ENCODE measurements at places on chromosomes 6 and 20.

DNA sequence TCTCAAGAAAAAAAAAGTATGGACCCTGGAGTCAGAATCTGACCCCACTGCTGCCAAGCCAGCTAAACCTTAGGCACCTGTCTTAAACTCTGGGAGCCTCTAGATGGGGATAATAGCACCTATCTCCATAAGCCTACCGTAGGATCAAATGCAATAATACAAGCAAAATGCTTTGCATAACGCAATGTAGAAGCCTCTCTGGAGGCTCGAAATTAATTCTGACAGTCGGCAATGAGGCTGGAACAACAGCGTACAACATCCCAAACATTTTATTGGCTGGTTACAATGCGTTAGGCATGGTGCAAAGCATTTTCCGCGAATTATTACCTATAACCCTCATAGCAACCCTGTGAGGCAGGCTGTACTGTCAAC, 521 bp downstream of the CDK5RAP1 start:
- no peak for DNase-seq

- no peak for DNase-seq
These were observed 32.4 kb upstream of the PBOV1 start for GRCh38 chr6:138250513-138251247.

DNA sequence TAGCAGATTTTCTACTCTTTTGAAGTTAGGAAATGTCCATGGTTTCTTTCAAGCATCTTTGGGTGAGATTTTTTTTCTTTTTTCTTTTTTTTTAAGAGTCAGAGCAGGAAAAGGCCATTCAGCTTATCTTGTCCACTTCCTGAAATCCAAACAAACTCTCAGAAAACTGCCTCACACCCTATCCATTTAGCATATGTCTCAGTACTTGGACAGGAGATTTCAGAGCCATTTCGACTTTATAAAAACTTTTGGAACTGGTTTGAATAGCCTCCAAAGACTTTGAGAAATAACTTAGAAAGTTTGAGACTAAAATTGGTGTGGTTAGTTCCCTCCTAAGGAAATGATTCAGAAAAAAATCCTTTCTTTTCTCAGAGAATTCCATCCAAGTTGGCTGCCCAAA, 125.1 kb downstream of the MYLK4 start:
- DNase-seq: no peak

DNA sequence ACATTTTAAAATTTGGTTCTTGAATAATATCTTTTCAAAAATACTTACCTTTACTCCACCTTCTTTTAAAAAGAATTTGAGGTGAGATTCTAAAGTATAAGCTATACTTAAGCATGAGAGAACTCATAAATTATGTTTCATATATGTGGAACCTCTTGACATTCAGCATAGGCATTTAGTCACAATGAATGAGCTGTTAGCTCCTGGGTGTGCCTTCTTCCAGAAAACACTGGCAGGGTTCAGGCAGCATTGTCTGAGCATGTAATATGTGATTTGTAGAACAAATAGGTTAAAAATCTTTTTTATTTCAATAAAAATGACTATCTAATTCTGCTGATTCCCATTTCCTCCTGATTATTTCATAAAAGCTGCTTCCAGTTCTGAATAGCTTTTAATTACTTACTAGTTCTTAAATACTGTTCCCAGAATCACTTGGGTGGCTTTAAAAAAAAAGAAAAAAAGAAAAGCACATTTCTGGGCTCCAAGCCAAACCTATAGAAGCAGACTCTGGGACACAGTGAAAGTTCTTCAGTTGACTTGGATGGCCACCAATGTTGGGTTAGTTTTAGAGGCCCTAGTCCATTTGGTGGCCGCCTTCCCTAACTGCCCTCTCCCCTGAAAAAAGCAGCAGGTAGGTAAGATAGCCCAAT, 20.2 kb downstream of the RNF8 start:
- no peak for DNase-seq

DNA sequence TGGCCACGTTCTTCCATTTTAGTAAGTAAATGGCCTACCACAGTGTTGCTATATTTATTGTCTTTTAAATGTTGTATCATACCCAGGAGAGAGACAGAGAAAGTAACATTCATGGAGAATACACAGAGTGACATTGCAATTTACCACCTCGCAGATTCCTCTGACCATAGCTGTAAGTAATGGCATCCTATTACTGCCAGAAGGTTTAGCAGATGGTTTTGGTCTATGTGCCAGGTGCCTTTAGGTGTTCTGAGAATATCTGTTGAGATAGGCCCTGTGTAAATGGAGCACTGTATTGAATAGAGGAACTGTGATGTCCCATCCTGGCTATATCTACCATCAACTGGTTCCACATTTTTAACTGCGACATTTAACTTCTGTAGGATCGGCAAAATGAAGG, 559.6 kb downstream of the KIF16B start:
- no peak for DNase-seq

GRCh38 chr6:158977382-158977781, 22.6 kb downstream of the RSPH3 start:
- DNase-seq: no peak

DNA sequence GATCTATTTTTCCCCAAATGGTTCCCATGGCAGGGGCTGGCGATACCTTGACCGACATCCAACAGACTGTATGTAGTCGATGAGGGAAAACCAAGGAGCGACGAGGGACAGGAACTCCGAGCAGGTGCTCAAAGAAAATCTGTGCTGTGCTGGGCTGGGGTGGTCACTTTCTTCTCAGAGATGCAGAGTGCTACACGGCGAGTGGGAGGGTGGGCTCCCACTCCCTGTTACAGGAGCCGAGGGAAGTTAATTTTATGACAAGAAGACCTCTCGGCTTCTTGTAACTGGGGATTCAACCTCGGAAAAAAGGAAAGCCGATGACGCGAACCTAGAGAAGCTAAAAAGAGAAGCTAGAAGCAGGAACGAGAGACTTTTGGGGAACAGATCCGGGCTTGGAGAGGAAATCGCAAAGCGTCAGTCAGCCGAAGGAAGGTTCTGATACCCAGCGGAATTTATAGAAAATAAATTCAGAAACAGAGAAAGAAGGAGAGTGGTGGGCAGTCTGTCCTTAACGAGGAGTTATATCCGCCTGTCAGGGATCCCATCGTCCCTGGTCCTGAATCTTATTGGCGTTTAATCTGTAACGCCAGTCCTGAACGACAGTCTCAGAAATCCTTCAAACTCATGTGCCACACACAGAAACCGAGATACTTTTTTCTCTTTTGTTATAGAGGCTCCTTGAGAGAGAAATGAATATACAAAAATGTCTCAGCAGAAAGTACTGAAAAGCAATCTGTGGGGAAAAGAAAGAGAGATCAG, 84.6 kb upstream of the ZNF322 start:
- DNase-seq: no peak

DNA sequence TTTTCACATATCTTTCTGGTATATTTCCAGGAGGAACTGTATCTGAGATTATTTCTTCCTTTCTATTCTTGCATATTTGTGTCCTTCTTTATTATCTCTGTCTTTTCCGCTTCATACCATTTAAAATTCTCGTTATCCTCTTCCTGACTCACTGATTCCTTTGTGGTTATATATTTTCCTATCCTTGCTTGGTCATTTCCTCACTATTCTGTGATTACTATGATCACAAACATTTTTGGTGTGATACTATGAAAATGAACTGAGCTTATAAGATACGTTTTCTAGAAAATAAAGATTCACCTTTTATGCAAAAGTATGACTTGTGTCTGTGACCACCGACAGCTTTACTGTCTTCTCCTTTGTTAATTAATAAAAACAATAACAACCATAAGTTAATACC, 26.5 kb upstream of the MYCT1 start:
- no peak for DNase-seq

DNA sequence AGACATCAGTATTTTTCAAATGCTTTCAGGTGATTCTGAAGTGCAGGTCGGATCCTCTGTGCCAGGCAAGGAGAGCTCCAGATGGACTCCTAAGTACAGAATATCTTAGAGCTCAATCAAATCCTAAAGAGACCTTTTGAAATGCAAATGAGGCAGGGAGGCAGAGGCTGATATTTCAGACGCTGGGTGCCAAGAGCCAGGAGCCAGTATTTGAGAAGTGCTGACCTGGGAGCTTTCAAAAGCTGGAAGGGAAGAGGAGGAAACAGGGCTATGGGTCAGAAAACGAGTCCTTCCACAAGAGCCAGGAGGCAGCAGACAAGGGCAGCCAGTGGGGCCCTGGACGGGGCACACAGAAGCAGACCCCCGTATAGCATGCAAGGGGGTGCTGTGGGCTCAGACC, 46.1 kb upstream of the DSN1 start:
- no peak for DNase-seq

- peak; percentile 4 for DNase-seq
These were observed 27.8 kb downstream of the ASIP start for GRCh38 chr20:34268851-34269636.

GRCh38 chr20:22904386-22904785, 130.7 kb upstream of the SSTR4 start:
- DNase-seq: no peak

DNA sequence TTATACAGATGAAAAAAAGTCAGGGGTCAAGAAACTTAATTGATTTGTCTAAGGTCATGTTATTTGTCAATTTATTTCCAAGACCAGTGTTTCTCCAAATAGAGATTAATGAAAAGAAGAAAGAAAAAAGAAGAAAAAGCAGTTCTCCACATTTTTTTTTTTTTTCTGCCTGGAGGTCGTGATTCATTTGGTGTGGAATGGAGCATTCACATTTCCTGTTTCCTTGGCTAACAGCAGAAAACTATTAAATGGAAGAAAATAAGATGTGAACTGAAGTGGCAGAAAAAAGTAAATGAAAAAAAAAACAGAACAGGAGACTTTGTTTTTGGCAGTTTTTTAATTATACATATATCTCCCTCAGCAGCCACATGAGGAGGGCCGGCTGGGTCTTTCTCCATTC, 470.8 kb upstream of the ZNF337 start:
- DNase-seq: no peak

- DNase-seq: no peak
These were observed 4.6 kb upstream of the CGA start for GRCh38 chr6:87099472-87099871.

DNA sequence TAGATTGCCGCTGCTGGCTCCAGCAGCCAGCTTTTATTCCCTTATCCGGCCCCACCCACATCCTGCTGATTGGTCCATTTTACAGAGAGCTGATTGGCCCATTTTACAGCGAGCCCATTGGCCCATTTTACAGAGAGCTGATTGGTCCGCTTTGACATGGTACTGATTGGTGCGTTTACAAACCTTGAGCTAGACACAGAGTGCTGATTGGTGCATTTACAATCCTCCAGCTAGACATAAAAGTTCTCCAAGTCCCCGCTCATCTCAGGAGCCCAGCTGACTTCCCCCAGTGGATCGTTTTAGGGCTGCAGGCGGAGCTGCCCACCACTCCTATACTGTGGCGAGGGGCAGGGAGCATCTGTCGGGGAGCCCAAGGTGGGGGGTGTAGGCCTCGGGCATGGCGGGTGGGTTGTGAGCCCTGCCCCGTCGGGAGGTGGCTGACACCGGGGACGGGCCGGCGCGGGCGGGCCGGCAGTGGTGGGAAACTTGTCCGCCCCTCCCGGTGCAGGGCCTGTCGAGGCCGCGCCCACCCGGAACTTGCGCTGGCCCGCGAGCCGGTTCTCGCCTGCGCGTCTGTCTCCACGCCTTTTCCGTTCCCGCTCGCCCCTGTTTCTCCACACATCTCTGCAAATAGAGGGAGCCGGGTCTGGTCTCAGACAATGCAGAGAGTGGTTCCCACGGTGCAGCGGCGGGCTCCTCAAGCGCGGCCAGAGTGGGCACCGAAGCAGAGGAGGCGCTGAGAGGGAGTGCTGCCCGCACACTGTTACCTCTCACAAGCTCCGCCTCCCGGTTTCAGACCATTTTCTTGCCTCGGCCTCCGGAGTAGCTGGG, 86.1 kb upstream of the STMND1 start:
- DNase-seq: peak; percentile 5

DNA sequence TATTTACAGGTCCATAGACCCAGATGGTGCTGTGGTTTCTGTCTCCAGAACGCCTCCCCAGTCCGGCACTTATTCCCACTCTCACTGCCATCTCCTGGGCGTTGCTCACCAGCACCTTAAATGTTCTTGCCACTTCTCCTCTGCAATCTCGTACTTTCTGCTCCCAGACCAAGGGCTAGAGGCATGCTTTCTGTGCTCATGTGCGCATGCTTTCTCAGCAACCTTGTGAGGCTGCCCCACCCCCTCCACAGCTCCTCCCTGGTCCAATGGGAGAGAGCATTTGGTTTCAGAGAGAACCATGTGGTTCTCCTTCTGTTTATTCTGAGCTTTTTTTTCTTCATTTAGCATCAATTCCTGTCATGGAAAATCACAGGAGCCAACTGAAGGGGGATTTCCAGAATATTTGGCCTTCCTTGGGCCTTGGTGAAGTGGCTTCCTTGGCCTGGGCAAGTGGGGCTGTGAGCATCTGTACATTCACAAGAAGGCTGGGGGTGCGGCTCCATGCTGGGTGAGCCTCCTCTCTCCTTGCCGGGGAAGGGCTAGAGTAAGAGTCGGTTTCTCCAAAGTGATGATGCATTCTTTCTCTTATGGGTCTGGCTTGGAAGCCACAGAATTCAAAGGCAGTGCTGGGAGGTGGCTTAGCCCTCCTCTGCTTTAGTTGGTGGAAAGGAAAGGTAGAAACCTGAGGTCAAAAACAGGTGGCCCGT, 66.6 kb downstream of the PHACTR3 start:
- DNase-seq: no peak

- DNase-seq: no peak
These were observed 107.7 kb upstream of the CDYL start for GRCh38 chr6:4668271-4669179.

- DNase-seq: no peak
These were observed 1.8 kb upstream of the PXDC1 start for GRCh38 chr6:3753228-3753835.
